ENCODE measurements at places on chromosomes 4 and X.

DNA sequence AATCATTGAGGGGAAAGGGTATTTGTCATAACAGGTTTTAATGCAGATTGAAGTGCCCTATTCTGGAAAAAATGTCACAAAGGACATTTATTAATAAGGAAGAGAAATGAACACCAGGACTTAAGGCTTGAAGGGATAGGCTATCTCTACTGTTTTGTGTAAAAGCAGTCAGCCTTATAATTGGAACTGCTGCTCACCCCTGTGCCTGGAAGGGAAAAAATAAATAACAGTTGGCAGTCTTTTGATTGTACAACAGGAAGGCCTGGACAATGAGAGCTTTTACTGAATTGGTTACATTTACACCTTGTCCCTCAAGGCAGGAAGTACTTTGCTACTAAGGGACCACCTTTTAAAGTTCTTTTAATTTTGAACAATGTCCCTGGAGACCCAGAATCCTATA, 17.8 kb upstream of the MAGED4 start:
- ATAC-seq, result no peak

- ATAC-seq, result peak; percentile 62
These were observed 27.5 kb upstream of the PDGFC start for GRCh38 chr4:156999175-156999517.

- no peak for ATAC-seq
These were observed 376.5 kb upstream of the MAD2L1 start for GRCh38 chr4:120443116-120443515.

DNA sequence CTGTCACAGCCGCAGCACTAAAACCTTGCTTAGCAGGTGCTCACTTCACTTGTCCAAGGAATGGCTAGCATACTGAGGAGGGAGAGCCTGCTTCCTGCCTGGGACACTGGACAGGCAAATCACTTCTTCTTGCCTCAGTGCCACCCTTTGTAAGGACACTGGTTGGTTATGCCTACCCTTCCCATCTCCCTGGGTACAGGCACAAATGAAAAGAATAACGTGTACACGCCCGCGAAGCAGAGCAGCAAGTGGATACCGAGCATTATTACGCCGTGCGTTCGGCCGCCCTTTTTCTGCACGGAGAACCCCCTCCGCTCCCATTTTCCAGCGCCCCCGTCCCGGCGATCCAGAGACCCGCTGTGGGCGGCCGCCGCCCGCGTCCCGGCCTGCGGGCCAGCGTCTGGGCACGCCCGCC, 338 bp upstream of the KLHL2 start:
- ATAC-seq, result peak; percentile 2

- no peak for ATAC-seq
These were observed 3.3 kb downstream of the COQ2 start for GRCh38 chr4:83281307-83281706.

DNA sequence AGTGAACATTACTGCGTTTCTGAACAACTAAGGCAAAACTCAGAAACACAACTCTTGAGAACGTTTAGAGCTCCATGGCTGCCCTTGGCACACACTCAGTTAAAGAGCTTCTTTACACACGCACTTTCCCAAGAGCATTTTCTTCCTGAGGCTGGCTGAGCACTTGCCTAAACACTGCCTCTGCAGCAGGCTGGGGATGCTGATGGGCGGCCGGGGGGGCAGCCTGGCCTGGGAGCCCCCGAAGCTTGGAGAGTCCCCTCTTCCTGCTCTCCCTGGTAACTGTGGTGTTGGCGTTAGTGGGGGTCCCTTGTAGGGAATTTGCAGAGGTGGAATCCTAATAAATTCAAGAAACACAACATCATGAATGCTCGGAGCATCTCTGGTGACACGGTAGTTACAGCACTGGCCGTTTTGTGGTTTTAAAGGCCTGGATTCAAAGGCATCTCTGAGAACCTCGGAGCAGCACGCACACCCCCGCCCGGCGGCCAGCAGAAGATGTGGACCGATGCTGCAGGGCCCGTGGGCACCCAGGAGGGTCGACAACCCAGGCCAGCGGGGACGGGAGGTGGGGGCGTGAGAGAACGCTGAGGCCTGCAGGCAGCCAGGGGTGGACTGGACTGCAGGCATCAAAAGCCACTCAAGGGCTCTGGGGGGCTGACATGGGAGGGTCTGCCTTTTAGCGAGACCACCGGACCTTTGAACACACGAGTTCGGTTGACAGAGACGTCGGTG, 45.4 kb downstream of the FGFRL1 start:
- no peak for ATAC-seq

- ATAC-seq, result no peak
These were observed 311.7 kb downstream of the NLGN4X start for GRCh38 chrX:5916945-5917344.

- no peak for ATAC-seq
These were observed 57.2 kb downstream of the CPZ start for GRCh38 chr4:8649631-8650361.

DNA sequence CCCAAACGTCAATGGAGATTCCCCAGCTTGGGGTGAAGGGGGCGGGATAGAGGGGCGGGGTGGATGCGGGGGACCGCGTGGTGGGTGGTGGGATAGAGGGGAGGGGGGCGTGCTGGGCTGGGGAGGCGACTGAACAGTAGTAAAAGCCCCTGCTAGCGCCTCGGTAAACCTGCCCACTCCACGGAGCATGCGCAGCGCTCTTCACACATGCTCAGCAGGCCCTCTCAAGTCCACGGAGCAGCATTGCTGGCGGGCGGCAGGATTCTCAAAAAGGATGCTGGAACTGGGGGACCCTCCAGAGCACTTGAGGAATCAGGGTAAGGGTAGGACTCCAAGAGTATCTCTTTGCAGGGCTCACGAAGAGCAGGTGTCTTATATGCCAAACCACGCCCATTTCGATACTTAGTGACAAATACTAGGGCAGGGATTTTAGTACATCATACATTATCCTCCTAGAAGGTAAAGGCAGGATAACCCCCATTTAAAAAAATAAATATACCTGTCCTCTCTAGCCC, 378 bp upstream of the RPS6KA6 start:
- peak; percentile 54 for ATAC-seq

DNA sequence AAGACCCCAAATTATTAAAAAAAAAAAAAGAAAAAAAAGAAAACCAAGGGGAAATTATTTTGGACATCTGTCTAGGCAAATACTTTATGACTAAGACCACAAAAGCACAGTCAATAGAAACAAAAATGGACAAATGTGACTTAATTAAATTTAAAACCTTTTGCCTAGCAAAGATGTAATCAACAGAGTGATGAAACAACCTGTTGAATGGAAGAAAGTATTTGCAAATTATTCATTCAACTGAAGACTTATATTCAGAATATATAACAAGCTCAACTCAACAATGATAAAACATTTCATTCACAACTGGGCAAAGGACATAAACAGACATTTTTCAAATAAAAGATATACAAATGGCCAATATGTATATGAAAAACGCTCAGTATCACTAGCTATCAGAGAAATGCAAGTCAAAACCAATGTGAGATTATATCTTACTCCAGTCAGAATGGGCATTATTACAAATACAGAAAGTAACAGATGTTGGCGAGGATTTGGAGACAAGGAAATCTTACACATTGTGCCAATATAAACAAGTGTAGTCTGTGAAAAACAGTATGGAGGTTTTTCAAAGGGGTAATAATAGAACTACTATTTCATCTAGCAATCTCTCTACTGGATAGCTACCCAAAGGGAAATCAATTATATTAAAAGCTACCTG, 67.1 kb downstream of the FAAH2 start:
- no peak for ATAC-seq

- peak; percentile 16 for ATAC-seq
These were observed 909 bp upstream of the SLAIN2 start for GRCh38 chr4:48340276-48340964.
